Right atrium auricular region (tissue), 2 donors: ENCODE measurements at places on chromosomes 13 and 19. TPM values are rescaled to one million over a fixed set of nuclear protein-coding genes. Genes with fewer than 3 reads are reported as not detected.

- no peaks in the 10 kb centered on the region for H3K36me3 ChIP-seq
- no peaks in the 10 kb centered on the region for H3K27me3 ChIP-seq
- H3K27ac ChIP-seq, result no peak overlapping the region
- no peaks in the 10 kb centered on the region for H3K4me1 ChIP-seq
- H3K4me3 ChIP-seq, result no peak overlapping the region
Observed at GRCh38 chr13:46183018-46183946, 1.3 kb upstream of the LCP1 start.

- H3K4me1 ChIP-seq, result no peaks in the 10 kb centered on the region
- H3K4me3 ChIP-seq, result no peak overlapping the region
- DNase-seq, result no peak
- no peaks in the 10 kb centered on the region for H3K36me3 ChIP-seq
- no peaks in the 10 kb centered on the region for H3K27me3 ChIP-seq
- H3K27ac ChIP-seq, result no peak overlapping the region
Observed at GRCh38 chr19:56953470-56953869, 112.9 kb upstream of the PEG3 start.

DNA sequence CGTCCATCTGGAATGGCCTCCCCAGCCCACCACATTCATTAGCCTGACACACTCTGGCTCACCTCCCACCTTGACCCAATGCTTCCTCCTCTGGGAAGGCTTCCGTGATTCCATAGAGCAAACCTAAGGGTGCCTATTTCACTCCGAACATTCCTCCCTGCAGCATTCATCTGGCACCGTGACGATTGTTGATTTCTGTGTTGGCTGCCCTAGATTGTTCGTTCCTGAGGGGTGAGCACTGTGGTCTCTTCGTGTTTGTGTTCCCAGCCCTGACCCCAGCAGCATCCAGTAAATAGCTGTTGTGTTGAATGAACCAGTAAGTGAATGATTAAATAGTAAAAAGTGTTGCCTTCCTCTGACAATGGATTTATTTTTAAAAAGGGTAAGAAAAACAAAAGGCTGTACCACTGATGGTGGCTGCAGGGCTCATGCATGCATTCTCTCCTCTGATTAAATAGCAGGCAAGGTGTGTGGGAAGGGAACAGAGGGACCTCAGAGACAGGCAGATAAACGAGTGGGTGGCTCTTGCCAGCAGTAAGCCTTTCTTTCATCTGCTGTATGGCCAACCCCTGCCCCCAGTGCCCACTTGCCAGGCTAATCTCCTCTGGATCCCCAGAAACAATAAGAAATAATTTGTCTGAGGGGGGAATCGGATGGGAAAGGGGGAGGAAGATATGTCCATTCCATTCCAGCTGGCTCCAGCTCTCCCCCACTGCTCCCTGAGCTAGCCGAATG lies 48.4 kb upstream of the CACNA1A start:
- no peak for DNase-seq
- no peaks in the 10 kb centered on the region for H3K27me3 ChIP-seq
- no peaks in the 10 kb centered on the region for H3K36me3 ChIP-seq
- H3K27ac ChIP-seq, result no peak overlapping the region

DNA sequence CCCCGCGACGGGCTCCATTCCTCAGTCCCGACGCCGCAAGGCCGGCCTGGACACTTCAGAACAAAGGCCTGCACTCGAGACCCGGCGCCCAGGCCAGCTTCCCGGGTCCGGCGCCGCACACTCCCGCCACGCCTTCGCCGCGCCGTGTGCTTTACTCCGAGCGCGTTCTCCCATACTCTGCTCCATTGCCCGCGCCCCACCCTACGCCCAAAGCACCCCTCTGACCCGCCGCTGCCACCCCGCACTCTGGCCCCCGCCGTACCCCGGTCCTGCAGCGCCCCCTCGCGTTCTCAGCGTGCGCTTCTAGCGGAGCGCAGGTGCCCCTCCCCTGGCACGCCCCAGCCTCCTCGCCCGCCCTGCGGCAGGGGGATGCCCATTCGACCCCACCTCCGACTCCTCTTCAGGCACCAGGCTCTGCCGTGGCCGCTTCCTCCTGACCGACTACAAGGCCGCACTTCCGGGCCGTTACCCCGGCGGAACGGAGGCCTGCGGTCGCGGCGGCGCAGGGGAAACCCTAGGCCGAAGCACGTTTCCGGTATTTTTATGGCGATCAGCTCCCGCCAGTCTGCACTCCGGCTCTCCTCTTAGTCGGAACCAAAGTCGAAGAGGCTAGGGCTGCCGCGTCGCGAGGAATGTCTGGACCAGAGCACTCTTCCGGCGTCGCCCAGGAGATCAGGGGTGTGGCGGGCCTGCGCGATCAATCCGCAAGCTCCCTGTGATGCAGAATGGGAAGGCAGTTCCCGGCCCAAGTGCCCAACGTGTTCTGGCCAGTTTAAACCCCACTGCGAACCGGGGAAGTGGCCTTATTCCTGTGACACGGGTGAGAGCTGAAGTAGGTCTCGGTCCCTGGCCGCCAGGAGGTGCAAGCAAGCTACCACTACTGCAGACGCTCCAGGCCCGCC lies at the start of gene ZBTB45:
ZBTB45 (minus strand) TSS at position 456 of the 902 bp plus-strand sequence. CDS start 2,137 bp downstream, outside the sequence.
- H3K36me3 ChIP-seq, result peaks cover 19% of the 10 kb centered on the region
- no peaks in the 10 kb centered on the region for H3K4me1 ChIP-seq
- DNase-seq, result peak; percentile 94
- no peaks in the 10 kb centered on the region for H3K27me3 ChIP-seq

- no peak overlapping the region for H3K27ac ChIP-seq
- H3K36me3 ChIP-seq, result no peaks in the 10 kb centered on the region
- no peak for DNase-seq
- no peak overlapping the region for H3K4me3 ChIP-seq
- no peaks in the 10 kb centered on the region for H3K4me1 ChIP-seq
- H3K27me3 ChIP-seq, result peaks cover 52% of the 10 kb centered on the region
Observed at GRCh38 chr19:1453525-1454364, 3.8 kb downstream of the APC2 start.

DNA sequence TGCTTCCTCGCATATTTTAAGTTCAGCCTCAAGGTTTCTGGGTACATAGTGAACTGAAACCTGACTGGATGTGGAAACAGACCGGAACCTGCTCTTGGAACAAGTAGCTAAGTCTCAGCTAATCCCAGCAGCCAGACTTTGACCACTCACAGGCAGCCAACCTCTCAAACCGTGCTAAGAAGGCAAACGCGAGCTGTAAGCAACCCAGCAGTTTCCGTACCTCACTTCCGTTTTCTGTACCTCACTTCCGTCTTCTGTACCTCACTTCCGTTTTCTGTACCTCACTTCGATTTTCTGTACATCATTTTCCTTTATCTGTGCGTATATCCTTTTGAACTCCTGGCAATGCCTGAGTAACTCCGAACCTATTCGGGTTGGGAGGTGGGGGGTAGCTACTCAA lies 96.8 kb downstream of the SUCLA2 start:
- DNase-seq, result no peak
- no peaks in the 10 kb centered on the region for H3K36me3 ChIP-seq
- H3K27ac ChIP-seq, result no peak overlapping the region
- no peak overlapping the region for H3K4me3 ChIP-seq
- no peaks in the 10 kb centered on the region for H3K27me3 ChIP-seq

DNA sequence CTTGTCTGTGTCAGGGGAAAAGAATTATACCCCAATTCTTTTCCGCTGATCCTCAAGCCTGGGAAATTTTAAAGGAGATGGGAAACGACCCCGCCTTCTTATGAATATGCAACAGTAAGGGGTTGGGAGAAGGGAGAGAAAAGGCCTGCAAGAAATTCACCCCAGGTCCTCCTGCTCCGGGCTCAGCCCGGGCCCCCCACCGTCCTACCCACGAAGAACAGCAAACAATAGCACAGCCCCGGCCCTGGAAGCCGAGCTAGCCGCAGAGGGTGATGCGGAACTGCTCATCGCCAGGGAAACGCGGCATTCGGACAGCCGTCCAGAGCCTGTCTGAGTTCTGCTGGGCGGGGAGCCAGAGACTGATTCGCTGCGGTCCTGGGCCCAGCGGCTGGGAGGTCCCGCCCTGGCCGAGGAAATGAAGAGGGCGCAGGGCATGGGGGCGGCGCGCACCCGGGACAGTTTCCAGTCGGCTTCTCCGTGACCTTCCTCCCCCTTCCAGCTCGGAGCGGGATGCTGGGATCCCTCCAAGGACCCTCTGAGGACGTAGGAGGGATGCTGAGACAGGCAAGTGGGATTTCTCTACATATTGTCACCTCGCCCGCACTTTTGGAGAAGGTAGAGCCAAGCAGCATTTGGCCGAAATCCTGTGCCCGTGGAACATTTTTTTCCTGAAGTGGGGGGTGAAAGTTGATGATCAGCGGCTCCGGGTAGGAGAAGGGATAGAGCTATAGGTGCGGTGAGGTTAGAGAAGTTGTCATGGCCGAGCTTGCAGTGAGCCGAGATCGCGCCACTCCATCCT lies 82.3 kb upstream of the C1QTNF9B start:
- peak overlapping the region; percentile 56 for H3K27ac ChIP-seq
- no peaks in the 10 kb centered on the region for H3K27me3 ChIP-seq
- peak overlapping the region; percentile 58 for H3K4me3 ChIP-seq
- DNase-seq, result peak; percentile 76

DNA sequence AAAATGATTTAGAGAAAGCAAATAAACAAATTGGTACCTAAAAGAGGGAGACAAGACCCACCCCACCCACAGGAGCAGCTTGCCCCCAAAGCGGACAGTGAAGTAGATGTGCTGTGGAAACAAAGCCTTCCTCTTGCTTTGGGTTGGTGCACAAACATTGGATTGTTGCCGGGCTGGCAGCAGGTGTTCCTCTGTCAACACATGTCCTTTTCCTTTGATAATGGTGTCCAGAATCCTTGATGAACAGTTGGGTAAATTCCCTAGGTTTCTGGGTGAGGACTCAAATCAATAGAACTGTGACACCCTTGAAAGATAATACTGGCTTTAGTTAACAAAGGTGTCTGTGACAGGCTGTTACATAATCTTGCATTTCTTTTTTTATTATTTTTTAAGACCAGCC lies 311.8 kb downstream of the SPRY2 start:
- H3K27ac ChIP-seq, result no peak overlapping the region
- no peak overlapping the region for H3K4me3 ChIP-seq
- no peaks in the 10 kb centered on the region for H3K4me1 ChIP-seq
- DNase-seq, result no peak
- no peaks in the 10 kb centered on the region for H3K36me3 ChIP-seq

DNA sequence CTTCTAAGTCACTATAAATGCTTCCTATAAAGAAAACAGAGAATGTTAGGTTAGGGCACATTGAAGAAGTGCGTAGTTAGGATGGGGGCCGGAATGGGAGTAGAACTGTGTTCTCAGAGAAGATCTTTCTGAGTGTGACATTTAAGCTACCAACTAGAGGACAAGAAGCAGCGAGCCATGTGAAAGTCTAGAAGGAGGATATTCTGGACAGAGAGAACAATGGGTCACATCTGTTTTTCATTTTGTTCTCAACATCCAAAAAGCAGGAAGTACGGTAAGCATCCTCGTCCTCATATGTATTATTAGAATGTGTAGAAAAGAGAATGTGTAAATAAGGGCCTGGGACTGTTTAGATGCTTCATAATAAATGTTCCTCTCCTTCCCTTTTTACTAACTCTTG lies 44.5 kb upstream of the PARP4 start:
- no peaks in the 10 kb centered on the region for H3K4me1 ChIP-seq
- no peak overlapping the region for H3K27ac ChIP-seq
- no peak for DNase-seq
- no peak overlapping the region for H3K4me3 ChIP-seq

DNA sequence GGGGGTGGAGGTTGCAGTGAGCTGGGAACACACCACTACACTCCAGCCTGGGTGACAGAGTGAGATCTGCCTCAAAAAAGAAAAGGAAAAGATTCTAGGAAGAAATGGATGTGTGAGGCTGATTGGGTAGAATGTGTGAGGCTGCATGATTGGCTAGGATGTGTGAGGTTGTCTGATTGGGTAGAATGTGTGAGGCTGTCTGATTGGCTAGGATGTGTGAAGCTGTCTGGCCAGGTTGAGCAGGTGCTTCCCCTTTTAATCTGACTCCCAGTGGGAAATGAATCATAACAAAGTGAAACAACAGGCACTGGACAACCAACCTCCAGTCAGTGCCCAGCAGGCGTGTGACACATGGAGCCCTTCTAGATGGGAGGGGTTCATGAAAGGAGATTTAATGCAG lies 14.7 kb downstream of the C13orf46 start:
- no peaks in the 10 kb centered on the region for H3K4me1 ChIP-seq
- no peaks in the 10 kb centered on the region for H3K36me3 ChIP-seq
- no peaks in the 10 kb centered on the region for H3K27me3 ChIP-seq
- DNase-seq, result no peak
- H3K4me3 ChIP-seq, result no peak overlapping the region
- no peak overlapping the region for H3K27ac ChIP-seq

GRCh38 chr19:18499055-18499775 lies 22.7 kb downstream of the ELL start:
- peak overlapping the region; percentile 95 for H3K27ac ChIP-seq
- H3K4me3 ChIP-seq, result no peak overlapping the region
- peaks cover 100% of the 10 kb centered on the region for H3K4me1 ChIP-seq
- no peak for DNase-seq

- no peak for DNase-seq
- no peak overlapping the region for H3K4me3 ChIP-seq
- no peak overlapping the region for H3K27ac ChIP-seq
- no peaks in the 10 kb centered on the region for H3K36me3 ChIP-seq
- no peaks in the 10 kb centered on the region for H3K27me3 ChIP-seq
Observed at GRCh38 chr19:21466627-21467026, 38.8 kb upstream of the ZNF429 start.

GRCh38 chr13:45723798-45724197 lies 21.7 kb downstream of the CBY2 start:
- no peaks in the 10 kb centered on the region for H3K36me3 ChIP-seq
- H3K27ac ChIP-seq, result no peak overlapping the region
- DNase-seq, result no peak
- no peak overlapping the region for H3K4me3 ChIP-seq

DNA sequence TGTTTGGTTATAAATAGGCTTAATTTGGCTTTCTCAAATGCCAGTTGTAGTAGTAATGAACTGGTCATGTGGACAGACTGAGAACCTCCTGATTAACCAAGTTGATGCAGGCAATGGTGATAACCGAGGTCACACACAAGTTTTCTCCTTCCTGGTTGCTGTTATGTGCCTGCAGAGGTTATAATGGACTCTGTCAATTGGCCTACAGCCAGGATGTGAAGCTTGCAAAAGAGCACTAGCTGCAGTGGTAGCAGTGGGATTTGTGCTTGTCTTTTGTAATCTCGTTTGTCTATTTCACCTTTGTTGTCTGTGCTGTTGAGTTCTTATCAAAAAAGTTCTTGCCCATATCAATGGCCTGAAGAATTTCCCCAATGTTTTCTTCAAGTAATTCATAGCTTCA lies 20.6 kb downstream of the OR10H3 start:
- H3K36me3 ChIP-seq, result no peaks in the 10 kb centered on the region
- no peak overlapping the region for H3K4me3 ChIP-seq
- no peak for DNase-seq
- no peaks in the 10 kb centered on the region for H3K4me1 ChIP-seq
- no peaks in the 10 kb centered on the region for H3K27me3 ChIP-seq
- no peak overlapping the region for H3K27ac ChIP-seq

- peaks cover 6% of the 10 kb centered on the region for H3K36me3 ChIP-seq
- DNase-seq, result peak; percentile 18
- no peaks in the 10 kb centered on the region for H3K27me3 ChIP-seq
- H3K4me3 ChIP-seq, result no peak overlapping the region
- no peaks in the 10 kb centered on the region for H3K4me1 ChIP-seq
- peak overlapping the region; percentile 99 for H3K27ac ChIP-seq
Observed at GRCh38 chr13:110300090-110300815, 6.7 kb downstream of the COL4A1 start.

- H3K27me3 ChIP-seq, result no peaks in the 10 kb centered on the region
- no peak for DNase-seq
- H3K27ac ChIP-seq, result no peak overlapping the region
- no peaks in the 10 kb centered on the region for H3K4me1 ChIP-seq
- H3K4me3 ChIP-seq, result no peak overlapping the region
Observed at GRCh38 chr19:46063201-46063600, 22.4 kb upstream of the IGFL4 start.

The SLC10A2 gene
- not detected for total RNA-seq

The GRIN2D gene
- 0.31 TPM for total RNA-seq
